Activated naive CD8-positive, alpha-beta T cell treated with anti-CD3 and anti-CD28 coated beads, Interleukin-2, amount 50 U/mL, for 24 hours (primary cell): ENCODE measurements at places on chromosomes 7 and 10.

GRCh38 chr10:89204621-89205185, 2.4 kb downstream of the CH25H start:
- DNase-seq, result no peak

GRCh38 chr7:147756300-147756699, 834.3 kb upstream of the C7orf33 start:
- DNase-seq, result no peak

GRCh38 chr7:757741-758163, 30.7 kb upstream of the PRKAR1B start:
- no peak for DNase-seq

- DNase-seq, result no peak
Observed at GRCh38 chr10:127307338-127307737, 110.9 kb upstream of the INSYN2A start.

- DNase-seq, result no peak
Observed at GRCh38 chr10:114140036-114140435, 34.0 kb downstream of the CCDC186 start.

DNA sequence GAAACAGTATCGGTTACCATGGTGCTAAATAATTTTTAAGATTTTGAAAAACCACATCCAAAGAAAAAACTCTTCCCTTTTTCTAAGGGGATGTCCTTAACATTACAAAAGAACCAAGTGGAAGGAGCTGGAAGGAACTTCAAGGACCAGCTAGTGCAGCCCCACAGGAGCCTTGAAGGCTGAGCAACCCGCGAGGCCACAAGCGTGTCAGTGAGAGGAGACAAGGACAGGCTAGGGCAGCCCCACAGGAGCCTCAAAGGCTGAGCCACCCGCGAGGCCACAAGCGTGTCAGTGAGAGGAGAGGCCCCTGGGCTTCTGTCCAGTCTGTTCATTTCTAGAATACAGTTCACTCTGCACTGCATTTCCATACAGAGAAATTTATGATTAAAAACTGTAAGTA, 80.1 kb upstream of the ATP6V0A4 start:
- no peak for DNase-seq

DNA sequence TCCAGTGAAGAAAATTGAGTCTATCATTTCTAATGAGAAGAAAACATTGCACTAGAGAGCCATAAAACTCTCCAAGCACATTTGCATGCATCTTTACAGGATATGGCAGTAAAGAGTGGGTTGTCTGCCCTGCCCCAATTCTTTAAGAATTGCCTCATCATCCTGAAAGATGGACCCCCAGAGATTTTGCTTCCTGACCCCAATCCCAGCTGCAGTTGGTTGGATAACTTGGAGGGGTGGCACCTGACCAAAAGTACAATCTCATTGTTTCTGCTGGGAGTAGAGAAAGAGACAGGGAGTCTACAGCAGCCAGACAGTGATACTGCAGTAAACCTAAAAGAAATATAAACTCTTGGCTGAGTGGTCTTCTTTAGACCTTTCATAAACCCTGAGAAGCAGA, 49.1 kb upstream of the ADCY1 start:
- DNase-seq, result no peak

DNA sequence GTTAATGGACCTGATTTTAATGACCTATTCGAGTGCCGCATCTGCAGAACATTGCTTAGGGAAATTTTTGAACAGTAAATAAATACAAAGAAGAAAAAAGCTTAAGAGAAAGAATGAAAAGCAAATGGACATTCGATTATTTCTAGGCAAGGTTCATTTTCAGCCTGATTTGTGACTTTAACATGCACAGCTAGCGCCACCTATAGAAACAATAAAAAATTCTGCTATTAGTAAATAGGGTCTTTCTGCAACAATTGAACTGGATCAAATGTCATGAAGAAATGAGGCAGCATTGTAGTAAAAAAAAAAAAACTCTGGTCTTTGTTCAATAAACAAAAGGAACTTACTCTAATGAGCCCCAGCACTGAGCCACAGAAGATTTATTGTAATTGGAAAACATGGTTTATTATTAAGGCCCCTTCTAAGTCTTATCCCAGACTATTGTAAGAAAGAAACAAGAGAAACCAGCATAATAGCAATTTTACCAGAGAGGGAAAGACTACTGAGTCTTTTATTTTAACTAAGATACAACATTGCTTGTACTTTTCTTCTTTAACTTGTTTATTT, 41.4 kb upstream of the GHITM start:
- DNase-seq, result no peak

DNA sequence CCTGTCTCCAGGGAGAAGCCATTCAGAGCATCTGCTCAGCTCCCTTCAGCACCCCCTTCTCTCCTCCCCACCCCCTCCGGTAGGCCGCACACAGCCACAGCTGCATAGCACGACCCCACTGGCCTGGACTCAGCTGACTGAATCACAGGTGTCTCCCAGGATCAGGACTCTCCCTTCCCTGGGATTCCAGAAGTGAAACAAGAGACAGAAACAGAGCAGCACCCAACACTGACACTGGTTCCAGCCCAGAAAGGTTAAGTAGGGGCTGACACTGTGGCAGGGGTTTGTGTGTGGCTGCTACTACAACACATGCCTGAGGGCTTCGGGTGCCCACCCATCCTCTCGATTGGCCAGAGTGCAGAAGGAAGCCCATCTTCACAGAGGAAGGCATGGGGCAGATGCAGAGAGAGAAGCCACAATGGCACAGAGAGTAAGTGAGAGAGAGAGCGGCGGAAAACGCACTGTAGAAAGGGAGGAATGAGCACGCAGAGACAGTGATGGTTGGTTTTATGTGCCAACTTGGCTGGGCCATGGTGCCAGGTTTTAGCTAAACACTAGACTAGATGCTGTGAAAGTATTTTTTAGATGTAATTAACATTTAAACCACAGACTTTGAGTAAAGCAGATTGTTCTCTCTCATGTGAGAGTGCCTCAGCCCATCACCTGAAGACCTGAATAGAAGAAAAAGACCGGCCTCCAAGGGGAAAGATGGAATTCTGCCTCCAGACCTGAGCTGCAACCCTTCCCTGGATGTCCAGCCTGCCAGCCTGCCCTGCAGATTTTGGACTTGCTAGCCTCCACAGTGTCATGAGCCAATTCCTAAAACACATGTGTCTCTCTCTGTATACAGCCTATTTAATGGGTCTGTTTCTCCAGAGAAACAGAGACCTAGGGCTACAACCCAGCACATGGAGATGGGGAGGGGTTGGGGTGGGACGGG, 107.5 kb downstream of the GRB10 start:
- DNase-seq, result no peak

- no peak for DNase-seq
Observed at GRCh38 chr10:24703700-24704099, 20.0 kb downstream of the ARHGAP21 start.

DNA sequence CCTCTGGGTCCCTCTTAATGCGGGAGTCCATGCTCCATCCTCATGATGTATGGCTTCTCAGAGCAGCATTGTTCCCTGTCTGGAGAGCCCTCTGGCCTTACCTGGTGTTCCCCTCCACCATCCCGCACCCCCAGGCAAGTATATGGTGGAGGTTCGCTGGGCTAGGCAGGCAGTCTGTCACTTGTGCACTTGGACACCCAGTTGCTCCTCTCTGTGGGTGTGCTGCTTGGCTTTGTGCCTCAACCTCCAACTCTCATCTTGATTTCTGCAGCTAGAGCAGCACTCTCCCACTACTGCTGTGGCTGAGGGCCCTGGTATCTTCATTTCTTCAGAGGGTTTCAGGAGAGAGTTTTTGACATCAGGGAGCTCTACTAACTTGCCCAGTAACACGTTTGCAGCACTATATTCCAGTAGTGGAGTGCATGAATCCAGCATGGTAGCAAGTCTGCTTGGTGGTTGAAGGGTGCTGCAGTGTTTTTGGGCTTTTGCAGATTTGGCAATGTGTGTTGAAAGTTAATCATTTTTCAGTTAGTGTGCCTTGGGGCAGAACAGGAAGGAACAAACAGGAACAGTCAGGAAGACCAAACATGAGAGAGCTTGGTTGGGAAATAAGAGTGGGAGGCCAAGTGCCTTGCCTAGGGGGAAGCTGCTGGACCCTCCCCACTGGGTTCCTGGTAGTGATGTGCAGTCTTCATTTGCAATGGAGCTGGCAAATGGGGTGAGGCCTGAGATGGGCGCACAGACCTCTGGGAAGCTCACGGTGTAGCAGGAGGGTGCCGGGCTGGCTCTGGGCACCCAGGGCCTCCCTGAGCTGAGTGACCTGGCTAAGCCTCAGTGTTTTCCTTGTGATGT, 37.4 kb downstream of the TSPAN14 start:
- no peak for DNase-seq

DNA sequence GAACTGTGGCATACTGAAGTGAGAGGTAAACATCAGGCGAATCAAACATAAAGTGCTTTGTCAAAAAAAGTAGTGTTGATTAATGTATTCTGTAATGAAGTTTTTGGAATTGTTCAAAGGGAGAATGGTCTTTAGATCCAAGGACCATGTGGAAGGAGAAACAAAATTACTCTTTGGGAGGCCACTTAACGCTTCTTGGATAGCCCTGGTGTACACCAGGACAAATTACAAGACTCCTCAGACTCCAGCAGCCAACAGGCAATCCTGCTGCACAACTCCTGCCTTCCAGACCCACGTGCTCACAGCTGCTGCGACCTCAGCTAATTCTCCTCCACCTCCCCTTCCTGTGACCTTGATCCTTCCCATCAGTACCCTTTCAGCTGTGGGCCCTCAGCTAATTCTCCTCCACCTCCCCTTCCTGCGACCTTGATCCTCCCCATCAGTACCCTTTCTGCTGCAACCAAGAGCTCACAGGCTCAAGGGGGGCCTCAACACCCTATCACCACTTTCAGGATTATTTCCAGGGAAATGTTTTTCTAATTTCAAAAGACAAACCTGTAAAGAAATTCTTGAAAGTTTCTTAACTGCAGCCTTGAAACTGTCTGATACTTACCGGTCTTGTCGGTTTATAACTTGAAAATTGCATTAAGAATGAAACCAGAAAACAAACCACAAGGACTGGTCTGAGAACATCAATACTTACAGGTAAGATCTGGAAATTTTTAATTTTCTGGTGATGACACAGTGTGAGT, 29.7 kb upstream of the DDC start:
- DNase-seq, result no peak

- DNase-seq, result no peak
Observed at GRCh38 chr7:94940241-94940640, 32.8 kb downstream of the PPP1R9A start.

GRCh38 chr10:1255118-1255517, 198.9 kb downstream of the WDR37 start:
- DNase-seq, result no peak

DNA sequence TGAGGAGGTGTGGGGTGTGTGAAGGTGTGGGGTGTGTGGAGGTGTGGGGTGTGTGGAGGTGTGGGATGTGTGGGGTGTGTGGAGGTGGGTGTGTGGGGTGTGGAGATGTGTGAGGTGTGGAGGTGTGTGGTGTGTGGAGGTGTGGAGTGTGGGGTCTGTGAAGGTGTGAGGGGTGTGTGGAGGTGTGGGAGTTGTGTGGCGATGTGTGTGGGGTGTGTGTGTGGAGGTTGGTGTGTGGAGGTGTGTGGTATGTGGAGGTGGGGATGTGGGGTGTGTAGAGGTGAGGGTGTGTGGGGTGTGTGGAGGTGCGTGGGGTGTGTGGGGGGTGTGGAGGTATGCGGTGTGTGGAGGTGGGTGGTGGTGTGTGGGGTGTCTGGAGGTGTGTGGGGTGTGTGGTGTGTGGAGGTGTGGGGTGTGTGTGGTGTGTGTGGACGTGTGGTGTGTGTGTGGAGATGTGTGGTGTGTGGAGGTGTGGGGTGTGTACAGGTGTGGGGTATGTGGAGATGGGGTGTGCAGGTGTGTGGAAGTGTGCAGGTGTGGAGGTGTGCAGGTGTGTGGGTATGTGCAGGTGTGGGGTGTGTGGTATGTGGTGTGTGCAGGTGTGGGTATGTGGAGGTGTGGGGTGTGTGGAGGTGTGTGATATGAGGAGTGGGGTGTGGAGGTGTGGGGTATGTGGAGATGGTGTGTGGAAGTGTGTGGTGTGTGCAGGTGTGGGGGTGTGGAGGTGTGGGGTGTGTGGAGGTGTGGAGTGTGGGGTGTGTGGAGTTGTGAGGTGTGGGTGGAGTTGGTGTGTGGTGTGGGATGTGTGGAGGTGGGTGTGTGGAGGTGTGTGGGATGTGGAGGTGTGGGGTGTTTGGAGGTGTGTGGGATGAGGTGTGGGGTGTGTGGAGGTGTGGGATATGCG, 34.5 kb downstream of the SPDYE17 start:
- no peak for DNase-seq

- no peak for DNase-seq
Observed at GRCh38 chr7:131673576-131673975, 117.1 kb upstream of the PODXL start.

DNA sequence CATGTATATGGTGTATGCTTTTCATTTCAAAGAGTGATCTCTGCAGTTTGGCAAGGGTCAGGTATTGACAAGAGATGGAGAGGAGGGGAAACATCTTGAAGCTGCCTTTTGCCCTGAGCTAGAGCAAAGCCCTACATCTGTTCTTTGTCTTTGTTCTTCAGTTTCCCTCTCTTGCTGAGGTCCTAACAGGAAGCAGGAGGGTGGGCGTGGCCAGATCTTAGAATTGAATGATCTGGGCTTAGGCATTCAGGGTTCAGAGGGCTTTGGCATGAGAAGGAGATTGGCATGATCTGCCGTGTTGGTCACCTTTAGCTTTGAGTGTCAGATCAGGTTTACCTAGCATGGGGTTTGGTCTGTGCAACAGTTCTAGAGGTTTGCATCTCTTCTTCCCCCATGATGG, 41.3 kb downstream of the LRMDA start:
- no peak for DNase-seq

GRCh38 chr7:26629696-26630095, 234.7 kb downstream of the SKAP2 start:
- DNase-seq, result no peak

DNA sequence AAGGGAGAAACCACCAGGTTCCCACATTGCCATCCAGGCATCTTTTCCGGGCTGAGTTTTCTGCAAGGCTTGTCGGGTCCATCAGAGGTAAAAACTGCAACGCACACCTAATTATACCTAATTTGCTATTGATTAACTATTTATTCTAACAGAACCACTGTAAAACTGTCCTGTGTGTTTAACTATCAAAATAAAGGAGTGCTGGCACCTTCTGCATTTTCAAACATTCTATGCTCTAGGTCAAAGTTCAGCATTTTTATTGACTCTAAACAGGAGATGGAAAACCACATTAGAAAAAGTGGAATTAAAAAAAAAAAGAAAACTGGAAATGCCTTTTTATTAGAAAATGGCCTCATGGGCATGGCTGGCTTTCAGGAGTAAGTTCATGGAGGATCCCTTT, 82.0 kb downstream of the ADARB2 start:
- no peak for DNase-seq

DNA sequence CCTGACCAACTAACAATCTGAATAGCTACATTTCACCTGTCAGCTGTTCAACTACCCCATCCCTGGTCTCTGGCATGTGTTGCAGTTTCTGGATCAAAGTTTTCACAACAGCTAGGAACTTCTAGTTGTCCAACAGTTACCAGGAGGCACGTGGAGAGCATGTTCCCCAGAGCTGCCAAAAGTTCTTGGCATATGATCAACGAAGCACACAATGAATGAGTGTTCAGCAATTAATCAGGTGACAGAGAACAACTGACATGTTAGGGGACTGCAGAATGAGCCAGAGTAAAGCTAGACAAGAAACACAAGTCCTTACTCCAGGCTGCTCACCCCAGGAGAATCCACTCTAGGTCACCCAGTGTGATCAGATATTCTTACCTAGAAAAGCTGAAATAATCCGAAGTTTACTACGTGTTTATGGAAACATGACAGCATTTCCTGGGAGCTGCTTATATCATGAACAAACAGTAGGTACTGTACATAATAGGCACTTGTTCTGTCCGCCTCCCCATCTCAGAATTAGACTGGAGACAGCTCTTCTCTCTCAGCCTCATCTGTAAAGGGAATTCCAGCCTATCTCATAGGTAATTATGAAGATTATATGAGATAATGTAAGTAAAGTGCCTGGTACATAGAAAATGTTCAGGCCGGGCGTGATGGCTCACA, 50.6 kb downstream of the ZNF438 start:
- DNase-seq, result no peak
